GM12864 (cell line): ENCODE measurements at places on chromosomes 16 and 17.
A peak's percentile ranks its signal among the peaks of the same experiment; 100 is the strongest.

- no peak for DNase-seq
Observed at GRCh38 chr16:61024180-61024900, 1011.9 kb downstream of the CDH8 start.

DNA sequence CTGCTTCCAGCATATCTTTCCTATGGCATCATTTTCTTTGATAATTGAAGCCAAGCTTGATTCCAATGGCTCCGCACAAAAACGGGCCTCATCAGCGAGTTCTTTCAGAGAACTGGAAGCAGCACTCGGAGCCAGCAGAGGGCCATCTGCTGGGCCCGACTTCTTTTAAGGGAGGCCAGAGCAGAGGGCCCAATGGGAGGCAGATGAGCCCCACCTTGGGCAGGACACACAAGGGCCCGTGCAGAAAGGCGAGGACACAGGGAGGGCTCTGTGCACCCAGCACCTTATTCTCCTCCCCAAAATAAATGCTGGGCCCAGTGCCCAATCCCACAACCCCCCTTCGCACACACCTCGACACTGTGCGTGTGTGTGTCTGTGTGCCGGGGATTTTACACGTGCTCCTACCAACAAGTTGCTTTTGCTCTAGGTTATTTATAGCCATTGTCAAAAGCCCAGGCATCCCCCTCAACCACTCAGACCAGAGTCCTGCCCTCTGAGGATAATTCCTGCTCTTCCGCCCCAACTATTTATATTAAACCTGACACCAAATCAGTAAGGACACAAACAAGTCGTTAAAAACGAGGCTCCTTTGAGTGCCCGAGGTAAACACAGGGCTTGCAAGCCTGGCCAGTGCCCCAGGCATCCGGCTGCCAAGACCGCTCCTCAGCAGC lies 6.8 kb downstream of the AXIN2 start:
- DNase-seq, result no peak

GRCh38 chr17:73007407-73007806 lies 85.1 kb downstream of the SLC39A11 start:
- no peak for DNase-seq

DNA sequence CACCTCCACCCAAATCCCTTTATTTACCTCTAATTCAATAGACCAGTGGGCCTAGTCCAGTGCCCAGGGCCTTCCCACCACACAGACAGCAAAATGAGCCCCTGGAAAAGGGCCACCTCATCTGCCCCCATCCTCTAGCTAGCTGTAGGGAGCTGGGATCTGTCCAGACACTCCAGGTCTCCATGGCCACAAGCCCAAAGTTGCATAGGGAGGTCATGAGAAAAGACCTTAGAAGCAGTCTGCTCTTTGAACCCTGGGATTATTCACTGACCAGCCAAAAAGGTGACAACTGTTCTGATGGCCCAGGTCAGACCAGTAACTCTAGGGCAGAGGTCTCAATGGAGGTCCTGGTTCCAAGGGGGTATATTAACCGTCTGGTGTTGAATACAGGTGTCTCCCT lies 2.0 kb downstream of the CUEDC1 start:
- DNase-seq, result no peak

DNA sequence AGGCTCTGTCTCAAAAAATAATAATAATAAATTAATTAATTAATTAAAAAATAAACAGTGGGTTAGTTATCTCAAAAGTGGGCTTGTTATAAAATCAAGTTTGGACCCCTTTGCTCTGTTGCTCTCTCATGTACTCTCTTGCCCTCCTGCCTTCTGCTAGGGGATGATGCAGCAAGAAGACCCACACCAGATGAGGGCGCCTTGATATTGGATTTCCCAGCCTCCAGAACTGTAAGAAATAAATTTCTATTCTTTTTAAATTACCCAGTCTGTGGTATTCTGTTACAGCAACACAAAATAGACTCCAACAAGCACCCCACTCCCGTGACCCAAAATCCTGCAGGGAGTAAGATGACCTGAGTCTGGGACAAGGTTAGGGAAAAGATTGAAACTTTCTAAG lies 2.1 kb upstream of the ZNF652 start:
- no peak for DNase-seq

DNA sequence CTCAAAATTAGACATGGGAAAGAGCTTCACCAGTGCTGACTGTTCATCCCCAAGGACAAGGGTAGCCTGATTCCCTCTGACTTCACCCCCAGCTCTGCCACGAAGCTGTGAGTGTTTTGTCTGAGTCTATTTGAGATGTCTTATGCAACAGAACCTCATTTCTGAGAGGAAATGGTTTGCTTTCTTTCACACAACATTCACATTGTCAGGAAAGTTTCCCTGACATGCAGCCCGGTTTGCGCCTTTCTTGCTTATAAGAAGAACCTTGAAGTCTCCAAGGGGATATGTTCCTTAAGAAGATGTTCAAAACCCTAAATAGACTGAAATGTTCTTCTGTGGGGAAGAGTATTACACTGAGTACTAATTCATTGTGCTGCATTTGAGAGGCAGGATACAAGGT lies 300.5 kb upstream of the CCL2 start:
- DNase-seq, result no peak

DNA sequence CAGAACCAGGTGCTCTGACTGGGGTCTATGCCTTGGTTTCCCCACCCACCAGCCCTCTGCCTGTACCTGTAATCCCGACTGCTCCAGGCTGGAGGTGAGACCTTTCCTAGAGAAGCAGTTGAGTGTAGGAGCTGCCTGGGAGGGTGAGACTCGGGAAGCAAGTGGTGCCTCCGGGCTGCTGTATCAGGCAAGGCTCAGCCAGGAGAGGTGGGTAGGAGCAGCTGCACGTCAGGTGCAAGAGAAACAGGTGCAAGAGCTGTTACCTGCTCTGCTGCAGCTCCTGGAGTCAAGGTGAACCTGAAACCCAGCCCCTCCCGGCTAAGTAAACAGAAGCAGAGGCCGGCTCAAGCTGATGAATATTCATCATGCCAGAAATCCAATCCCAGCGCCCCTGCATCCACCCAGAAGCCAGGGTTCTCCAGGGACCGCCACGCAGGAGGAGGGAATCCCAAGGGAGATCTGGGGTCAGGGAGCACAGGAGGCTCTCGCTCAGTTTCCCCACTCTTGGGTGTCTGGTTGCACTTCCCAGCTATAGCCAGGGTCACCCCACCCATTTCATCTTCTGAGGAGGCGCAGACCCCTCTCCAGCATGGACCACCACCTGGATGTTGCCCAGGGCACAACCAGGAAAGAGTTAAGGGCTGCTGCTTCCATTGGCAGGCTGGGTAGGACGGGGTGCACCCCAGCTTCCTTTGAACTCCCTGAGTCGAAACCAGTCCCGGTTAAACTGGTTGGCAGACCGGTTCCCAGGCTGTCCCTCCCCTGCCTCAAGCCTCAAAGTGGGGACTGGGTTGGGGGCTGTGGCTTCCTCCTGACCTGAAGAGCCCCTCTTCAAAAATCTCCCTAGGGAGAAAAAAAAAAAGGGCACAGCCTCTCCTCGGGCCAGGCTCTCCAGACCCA lies at the start of gene PRR15L:
Gene PRR15L, minus strand, starts transcription at position 293 of the 900 bp plus-strand sequence. CDS start 4,649 bp downstream, outside the sequence.
- DNase-seq, result no peak

GRCh38 chr17:1611715-1612114 lies 16.9 kb downstream of the SLC43A2 start:
- no peak for DNase-seq

DNA sequence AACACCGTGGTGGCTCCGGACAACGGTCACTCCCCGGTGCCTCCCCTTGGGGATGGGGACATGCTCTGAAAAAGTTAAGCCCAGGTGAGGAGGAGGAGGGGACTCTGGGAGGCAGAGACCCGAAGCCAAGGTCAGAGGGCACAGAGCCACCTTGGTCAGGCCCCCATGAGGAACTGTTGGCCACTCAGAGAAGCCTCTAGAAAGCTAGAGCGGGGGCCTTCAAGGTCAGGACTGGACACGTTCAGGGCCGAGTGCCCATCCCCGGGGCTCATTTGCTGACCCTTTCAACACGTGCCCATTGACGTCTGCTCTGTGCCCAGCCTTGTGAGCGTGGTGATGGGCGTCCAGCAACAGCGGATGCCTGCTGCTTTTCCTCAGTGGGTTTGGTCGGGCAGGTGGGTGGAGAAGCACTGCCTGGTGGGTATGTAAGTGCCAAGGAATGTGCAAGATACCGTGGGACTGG lies 38.2 kb downstream of the HASPIN start:
- no peak for DNase-seq

DNA sequence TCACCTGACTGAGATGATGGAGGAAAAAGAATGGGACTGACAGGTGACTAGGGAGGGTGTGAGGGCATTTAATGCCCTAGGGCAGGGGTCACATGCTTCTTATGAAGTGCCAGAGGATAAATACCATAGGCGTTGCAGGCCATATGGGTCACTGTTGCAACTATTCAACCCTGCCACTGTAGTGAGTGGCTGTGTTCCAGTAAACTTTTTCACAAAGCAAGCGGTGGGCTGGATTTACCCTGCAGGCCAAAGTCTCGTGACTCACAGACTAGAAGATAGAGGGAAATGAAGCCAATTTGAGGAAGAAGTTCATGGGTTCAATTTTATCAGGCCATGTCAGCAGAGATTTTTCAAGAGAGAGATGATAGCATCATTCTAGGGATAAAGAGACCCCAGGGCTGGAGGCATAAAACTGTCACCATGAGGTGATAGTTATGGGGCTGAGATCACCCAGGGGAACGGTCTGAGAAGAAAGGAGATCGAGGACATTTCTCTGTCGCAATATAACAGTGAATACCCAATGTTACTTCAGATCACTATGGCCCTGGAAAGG lies 8.6 kb downstream of the ARHGAP17 start:
- no peak for DNase-seq

DNA sequence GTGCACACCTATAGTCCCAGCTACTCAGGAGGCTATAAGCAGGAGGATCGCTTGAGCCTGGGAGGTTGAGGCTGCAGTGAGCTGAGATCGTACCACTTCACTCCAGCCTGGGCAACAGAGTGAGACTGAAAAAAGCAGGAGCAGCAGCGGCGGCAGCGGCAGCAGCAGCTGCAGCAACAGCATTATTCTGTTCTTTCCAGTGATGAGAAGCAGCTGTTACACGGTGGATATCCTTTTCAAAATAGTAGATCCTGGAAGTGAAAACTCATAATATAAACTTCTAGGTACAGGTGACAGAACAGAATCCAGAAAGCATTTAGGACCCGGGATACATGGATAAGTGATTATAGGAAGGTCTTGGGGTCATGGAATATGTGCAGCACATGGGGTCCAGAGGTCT lies 17.8 kb upstream of the HNF1B start:
- no peak for DNase-seq

- DNase-seq, result no peak
Observed at GRCh38 chr17:82386881-82387704, 15.5 kb downstream of the UTS2R start.

DNA sequence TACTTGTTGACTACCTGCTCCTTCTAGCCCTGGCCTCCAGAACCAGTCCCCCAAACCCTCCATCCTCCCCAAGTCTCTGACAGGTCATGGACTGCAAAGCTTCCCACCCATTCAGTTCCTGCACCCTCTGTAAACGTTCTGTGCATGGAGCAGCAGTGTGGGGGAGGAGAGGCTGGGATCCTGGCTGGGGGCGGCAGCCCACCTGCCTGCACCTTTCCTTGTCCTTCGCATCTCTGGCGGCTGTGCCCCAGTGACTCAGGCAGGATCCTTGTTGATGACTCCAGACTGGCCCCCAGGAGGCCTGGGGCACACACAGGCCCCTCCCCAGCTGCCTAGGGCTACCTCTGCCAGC lies 1.6 kb upstream of the PKMYT1 start:
- no peak for DNase-seq

DNA sequence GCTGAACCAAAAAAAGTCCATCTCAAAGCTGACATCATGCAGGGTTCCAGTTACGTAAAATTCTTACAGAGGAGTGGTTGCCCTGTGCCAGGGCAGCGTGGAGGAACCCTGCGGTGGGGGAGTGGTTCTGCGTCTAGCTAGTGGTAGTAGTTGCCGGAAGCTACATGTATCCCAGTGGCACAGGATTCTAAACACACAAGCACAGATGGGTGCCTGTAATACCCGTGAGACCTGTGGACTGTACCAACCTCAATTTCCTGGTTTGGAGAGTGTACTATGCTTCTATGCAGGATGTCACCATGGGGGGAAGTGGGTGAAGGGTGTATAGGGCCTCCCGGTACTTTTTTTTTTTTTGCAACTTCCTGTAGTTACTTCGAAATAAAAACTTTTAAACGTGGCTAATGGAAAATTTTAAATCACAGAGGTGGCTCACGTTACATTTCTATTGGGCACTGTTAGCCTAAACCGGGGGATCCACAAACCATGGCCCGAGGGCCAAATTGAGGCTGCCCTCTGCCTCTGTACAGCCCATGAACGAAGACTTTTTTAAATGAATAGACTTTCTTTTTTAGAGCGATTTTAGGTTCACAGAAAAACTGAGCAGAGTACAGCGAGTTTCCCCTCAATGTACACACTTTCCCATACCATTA lies 38.5 kb downstream of the TBC1D16 start:
- peak; percentile 30 for DNase-seq

- no peak for DNase-seq
Observed at GRCh38 chr16:47965439-47965838, 190.4 kb downstream of the ABCC12 start.

DNA sequence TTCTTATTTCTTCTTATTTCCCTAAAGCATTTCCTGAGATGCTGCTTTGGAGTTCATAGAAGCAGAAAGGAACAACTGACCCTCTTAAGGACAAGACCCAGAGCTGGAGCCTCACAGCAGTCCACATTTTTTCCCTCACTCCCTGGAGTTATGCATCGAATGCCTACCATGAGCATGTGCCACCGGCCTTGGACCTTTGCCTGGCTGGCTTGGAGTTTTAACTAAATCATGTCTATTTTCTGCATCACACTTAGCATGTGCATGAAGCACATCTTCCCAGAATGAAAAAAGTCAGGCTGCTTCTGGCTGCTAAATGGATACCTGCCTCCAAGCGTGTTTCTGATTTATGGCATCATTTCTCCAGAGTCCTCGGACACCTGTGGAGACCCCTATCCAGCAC lies 104.5 kb downstream of the SPACA3 start:
- DNase-seq, result no peak

GRCh38 chr17:81020767-81021497 lies 14.0 kb upstream of the BAIAP2 start:
- no peak for DNase-seq

GRCh38 chr17:7097940-7098339 lies 16.7 kb downstream of the ASGR2 start:
- no peak for DNase-seq

DNA sequence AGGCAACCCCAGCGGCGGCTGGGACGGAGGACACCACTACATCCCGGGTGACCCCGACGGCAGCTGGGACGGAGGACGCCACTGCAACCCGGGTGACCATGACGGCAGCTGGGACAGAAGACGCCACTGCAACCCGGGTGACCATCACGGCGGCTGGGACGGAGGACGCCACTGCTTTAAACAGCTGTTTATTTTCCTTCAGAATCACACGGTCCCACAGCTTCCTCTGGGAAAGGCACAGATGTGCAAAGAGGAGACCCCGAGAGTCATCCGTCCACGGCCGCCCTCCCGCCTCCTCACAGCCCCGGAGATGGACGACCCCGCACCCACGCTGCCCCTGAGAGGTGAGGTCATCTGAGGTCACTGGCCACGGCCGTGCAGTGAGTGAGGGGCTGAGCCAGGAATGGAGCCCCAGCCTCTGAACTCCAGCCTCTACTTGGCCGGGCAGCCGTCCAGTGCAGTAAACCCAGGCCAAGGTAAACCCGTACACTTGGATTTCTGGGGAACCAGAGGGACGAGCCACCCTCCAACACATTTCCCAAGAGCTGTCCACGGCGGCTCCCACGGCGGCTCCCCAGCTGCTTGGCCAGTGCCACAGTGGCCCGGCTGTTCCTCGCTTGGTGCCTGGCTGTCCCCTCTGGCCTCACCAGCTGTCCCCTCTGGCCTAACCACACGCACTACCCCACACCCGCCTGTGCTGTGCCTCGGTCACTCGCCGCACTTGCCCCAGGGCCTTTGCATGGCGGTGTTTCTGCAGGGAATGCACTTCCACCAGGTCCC lies 43.2 kb upstream of the PABPN1L start:
- no peak for DNase-seq
